ENCODE measurements at places on chromosomes 7 and 10.

- DNase-seq = no peak
Observed at GRCh38 chr10:58023341-58024073, 244.2 kb downstream of the IPMK start.

GRCh38 chr7:26167303-26167934 is 15.4 kb downstream of the NFE2L3 start:
- DNase-seq = no peak

DNA sequence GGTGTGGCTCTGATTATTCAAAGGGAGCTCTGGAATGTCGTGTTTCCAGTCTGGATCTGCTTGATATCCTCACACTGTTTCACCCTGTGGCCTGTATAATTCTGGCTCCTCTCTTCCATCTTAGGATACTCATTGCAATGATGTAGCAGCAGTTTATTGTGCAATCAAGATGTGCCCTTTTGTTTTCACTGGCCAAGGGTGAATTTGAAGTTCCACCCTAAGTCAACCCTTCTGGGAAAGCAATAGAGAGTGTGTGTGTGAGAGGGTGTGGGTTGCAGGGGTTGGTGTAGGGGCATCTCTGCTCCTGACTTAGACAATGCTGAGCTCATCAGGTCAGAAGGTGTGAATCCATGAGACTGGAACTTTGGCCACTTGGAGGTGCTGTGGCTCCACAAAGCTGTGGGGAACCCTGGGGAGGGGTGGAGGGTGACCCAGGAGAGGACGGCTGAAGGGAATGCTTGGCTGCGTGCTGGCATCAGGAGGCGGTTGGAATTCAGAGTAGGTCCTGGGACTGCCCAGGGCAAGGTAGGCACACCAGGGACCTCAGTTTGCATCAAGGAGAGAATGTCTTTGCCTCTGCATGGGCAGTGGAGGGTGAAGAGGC is 118.0 kb upstream of the PRSS58 start:
- DNase-seq = no peak

DNA sequence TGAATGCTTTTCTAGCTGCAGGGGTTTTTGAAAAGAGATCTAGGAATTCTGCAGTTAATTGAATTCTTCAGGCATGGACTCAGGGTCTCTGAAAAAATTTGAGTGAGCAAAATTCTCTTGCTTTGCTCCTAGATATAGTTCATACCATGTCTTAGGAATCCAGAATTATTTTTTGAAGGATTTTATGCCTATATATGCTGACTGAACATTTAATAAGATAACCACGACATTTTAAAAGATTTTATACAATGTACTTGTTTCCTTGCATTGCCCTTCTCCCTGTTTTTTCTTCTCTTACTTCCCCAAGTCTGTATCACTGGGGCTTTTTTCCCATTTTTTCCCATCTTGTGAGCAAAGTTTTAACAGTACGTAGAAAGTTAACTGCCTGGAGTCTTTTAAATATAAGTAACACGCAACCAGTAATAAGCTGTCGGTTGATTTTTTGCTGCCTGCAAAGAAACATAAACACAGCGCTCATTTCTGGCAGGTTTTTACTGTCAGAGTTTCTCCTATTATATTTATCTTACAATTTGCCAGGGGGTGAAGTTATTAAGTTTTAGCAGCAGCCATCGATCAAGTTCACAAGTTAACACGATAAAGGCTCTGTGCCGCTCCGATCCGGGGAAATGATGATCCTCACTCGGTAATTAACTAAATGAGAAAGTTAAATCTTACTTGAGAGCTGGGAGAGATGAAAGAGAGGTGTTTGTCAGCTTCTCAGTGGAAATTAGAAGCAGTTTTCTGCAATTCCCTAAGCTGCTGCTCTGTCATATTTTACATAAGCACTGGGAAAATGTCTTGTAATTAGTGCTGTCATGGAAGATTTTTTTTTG is 81.0 kb downstream of the POLL start:
- DNase-seq = no peak

- DNase-seq = no peak
Observed at GRCh38 chr10:6044060-6044459, 18.1 kb downstream of the IL2RA start.

- no peak for DNase-seq
Observed at GRCh38 chr10:126092366-126093215, 196.2 kb downstream of the FANK1 start.

- DNase-seq = no peak
Observed at GRCh38 chr7:42319631-42320030, 82.6 kb upstream of the GLI3 start.

DNA sequence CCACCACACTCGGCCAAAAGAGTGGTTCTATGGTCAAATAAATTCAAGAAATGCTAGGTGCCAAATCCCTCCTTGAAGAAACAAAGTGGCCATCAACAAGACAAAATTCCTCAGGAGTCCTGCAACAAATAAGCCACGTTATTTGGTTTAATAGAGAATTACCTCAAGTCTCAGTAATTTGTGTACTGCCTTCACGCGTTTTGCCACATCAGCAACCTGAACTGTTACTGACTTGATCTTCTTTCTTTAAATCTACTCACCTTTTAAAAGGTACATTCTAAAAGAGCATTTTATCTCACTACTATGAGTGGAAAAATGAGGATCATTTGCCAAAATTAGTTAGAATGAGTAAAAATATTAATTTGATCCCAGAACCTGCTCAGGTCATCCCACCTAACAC is 34.6 kb upstream of the LCOR start:
- no peak for DNase-seq

DNA sequence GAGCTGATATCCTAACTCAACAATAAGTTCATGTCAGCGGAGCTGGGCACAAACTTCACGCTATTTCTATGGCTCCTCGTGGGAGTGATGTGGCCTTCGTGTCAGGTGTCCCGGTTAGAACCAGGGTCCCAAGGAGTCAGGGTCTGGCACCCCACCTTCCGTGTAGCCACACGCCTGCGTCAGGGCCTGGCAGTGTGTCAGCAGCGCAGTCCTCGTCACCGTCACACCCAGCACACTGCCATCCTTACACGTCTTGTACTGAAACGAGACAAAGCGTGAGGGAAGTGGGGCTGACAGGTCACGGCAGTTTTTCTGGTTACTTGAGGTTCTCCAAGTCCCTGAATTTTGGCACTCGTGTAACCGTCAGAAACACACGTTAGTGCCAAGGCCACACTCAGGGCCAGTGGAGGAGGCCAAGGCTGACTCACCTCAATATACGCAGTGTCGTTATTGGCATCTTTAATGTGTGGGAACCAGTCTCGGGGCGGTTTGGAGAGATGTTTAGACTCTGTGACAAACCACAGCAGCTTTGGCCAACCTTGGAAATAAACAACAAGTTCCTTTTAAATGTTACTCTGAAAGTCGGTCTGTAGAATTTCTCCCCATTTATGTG is 254.7 kb downstream of the ZMYND11 start:
- no peak for DNase-seq

DNA sequence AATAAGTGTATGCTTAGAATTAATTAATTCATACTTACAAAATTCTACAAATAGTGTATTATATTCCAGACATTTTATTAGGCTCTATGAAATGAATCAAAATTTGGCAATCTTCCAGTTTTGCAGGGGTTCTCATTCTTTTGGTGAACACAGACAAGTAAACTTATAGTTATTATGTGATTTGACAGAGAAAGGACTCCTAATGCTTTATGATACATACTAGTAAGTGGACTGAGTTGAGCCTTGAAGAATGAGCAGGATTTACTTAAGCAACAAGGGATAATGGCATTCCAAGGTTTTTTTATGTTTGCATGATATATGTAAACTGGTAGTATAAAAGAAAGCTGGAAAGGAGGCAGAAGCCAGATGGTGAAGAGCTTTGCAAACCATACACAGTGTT is 145.7 kb upstream of the FERD3L start:
- DNase-seq = no peak

GRCh38 chr7:2621061-2621828 is 10.5 kb upstream of the TTYH3 start:
- DNase-seq = peak; percentile 32

- DNase-seq = no peak
Observed at GRCh38 chr10:111475720-111476119, 398.9 kb downstream of the ADRA2A start.
